Thyroid gland (tissue), 4 donors: ENCODE measurements at places on chromosomes 6 and 20. TPM values are rescaled to one million over a fixed set of nuclear protein-coding genes. Genes with fewer than 3 reads are reported as not detected.

GRCh38 chr6:80331974-80332373 lies 225.5 kb downstream of the BCKDHB start:
- H3K36me3 ChIP-seq: no peaks in the 10 kb centered on the region

Gene FAM83C
- not detected for total RNA-seq

Gene PDYN
- total RNA-seq: not detected

- H3K4me1 ChIP-seq: peaks cover 19% of the 10 kb centered on the region
- peaks cover 7% of the 10 kb centered on the region for H3K27me3 ChIP-seq
- H3K4me3 ChIP-seq: peak overlapping the region; percentile 4
- H3K27ac ChIP-seq: no peak overlapping the region
- DNase-seq: peak; percentile 35
These were observed 1.4 kb downstream of the MDGA1 start for GRCh38 chr6:37696220-37696840.

Gene LPIN3
- total RNA-seq: 53.5 TPM

DNA sequence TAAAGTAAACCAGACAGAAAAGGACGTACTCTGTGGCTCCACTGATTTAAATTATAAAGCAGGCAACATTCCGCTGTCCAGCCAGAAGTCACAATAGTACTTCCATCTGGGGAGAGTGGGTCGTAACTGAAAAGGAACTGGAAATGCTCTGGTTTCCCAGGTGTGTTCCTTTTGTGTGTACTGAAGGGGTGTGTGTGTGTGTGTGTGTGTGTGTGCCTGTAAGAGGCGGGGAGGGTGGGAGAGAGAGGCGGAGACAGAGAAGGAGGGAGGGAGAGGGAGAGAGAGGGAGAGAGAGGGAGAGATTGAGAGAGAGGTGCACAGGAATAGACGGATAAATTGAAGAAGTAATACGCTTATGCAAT lies 178.4 kb upstream of the ZNF184 start:
- H3K4me1 ChIP-seq: no peaks in the 10 kb centered on the region
- no peak overlapping the region for H3K27ac ChIP-seq
- no peak overlapping the region for H3K4me3 ChIP-seq
- no peaks in the 10 kb centered on the region for H3K36me3 ChIP-seq
- peaks cover 4% of the 10 kb centered on the region for H3K27me3 ChIP-seq

- H3K27me3 ChIP-seq: no peaks in the 10 kb centered on the region
- no peak for DNase-seq
- peaks cover under 1% of the 10 kb centered on the region for H3K4me1 ChIP-seq
- H3K27ac ChIP-seq: no peak overlapping the region
These were observed 15.8 kb downstream of the MAN1A1 start for GRCh38 chr6:119333707-119334295.

- no peak overlapping the region for H3K27ac ChIP-seq
- no peaks in the 10 kb centered on the region for H3K4me1 ChIP-seq
- H3K36me3 ChIP-seq: no peaks in the 10 kb centered on the region
- no peak for DNase-seq
- H3K27me3 ChIP-seq: no peaks in the 10 kb centered on the region
These were observed 1.5 kb downstream of the PTPRT start for GRCh38 chr20:43188234-43188653.

Gene ADGRG6
- 2.9 TPM for total RNA-seq

DNA sequence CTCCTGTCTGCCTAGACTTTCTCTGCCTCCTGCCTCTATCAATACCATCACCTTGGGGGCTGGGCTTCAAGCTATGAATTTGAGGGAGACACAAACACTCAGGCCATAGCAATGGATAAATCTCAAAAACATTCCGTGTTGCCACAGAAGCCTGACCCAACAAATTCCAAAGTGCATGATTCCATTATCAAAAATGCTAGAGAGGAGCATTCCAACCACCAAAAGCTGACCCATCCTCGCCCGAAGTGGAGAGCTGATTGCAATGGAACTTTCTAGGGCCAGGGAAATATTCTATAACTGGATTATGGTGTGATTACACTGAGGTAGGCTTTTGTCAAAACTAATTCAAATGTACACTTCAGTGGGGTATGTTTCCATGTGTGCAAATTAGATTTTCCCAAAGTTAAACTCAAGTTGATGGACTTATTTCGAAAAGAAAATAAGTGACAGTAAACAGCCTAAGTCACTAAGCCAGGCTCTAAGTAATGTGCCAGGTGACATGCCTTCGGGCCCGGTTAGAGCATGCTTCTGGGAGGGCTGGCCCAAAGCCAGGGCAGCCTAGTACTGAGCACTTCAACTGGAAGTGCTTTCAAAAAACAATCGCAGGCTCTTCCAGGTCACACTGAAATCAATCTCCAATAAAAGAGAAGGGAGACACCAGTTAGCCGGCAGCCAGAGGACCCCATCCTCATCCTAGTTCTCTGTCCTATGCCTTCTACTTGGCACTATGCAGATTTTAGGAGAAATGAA lies 142.3 kb downstream of the TBXT start:
- no peaks in the 10 kb centered on the region for H3K36me3 ChIP-seq
- peak overlapping the region; percentile 11 for H3K27ac ChIP-seq
- H3K4me1 ChIP-seq: no peaks in the 10 kb centered on the region
- H3K27me3 ChIP-seq: no peaks in the 10 kb centered on the region
- peak; percentile 87 for DNase-seq

Gene PKIB
- total RNA-seq: 1.7 TPM

DNA sequence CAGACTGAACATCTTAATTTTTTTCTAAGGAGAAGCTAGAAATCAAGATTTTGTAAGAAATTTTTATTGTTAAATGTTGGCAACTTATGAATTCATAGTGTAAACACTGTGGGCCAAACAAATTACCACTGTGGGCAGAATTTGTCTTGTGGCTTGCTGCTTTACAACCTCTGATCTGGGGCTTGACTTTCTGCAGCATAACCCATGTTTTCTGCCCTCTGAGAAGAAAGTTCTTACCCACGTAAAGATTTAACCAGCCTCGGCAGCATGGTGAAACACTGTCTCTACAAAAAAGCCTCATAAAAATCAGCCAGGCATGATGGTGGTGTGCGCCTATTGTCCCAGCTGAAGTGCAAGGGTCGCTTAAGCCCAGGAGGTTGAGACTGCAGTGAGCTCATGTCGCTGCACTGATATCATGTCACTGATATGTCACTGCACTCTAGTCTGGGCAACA lies 12.9 kb downstream of the ITCH start:
- DNase-seq: no peak
- H3K36me3 ChIP-seq: no peaks in the 10 kb centered on the region
- no peak overlapping the region for H3K27ac ChIP-seq
- no peak overlapping the region for H3K4me3 ChIP-seq
- H3K27me3 ChIP-seq: no peaks in the 10 kb centered on the region

Gene RAB32
- total RNA-seq: 8.6 TPM

Gene TMEM170B
- total RNA-seq: 6.6 TPM

- no peak overlapping the region for H3K4me3 ChIP-seq
- H3K27me3 ChIP-seq: no peaks in the 10 kb centered on the region
- H3K36me3 ChIP-seq: no peaks in the 10 kb centered on the region
- no peak overlapping the region for H3K27ac ChIP-seq
- H3K4me1 ChIP-seq: no peaks in the 10 kb centered on the region
These were observed 128.8 kb upstream of the GGTLC1 start for GRCh38 chr20:24117383-24117782.

GRCh38 chr20:15836634-15837033 lies 736.6 kb downstream of the KIF16B start:
- H3K4me1 ChIP-seq: no peaks in the 10 kb centered on the region

Gene SYNDIG1
- 8.7 TPM for total RNA-seq

Gene CST11
- total RNA-seq: not detected

DNA sequence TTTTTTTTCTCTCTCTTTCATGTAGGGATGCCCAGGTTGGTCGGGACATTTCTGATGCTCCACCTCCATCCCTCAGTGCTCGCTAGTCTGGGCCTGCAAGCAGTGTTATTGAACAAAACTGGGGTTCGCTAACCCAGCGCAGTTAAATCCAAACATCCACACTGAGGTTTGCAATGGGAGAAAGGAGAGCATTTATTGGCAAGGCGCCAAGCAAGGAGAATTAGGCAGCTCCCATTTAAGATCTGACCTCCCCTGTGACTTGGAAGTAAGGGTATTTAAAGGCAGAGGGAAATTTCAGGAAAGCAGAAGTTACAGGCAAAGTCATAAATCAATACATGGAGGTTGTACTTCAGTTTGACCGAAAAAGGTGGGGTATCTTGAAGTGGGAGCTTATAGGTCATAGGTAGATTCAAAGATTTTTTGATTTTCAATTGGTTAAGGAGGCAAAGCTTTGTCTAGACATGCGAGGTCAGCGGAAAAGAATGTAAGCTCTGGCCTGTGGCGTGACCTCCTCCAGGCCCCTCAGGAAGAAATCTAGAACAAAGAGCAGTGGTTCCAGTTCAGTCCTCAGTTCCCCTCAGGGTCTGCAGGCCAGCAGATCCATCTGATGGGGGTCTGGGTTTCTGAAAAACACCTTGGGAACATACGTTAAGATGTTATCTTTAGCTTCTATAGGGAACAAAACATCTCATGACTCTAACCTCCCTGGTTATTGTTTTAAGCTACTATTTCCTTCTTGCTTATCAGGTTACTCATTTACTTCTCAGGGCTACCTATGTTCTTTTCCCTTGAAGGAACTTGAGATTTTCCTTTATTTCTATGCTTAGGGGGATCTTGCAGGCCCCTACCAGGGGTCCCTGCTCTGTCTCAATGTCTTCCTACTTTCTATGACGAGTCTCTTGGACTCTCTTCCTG lies 66.0 kb upstream of the KIF16B start:
- no peaks in the 10 kb centered on the region for H3K27me3 ChIP-seq
- no peaks in the 10 kb centered on the region for H3K4me1 ChIP-seq
- DNase-seq: no peak
- no peak overlapping the region for H3K27ac ChIP-seq

- no peak for DNase-seq
- H3K27me3 ChIP-seq: no peaks in the 10 kb centered on the region
- no peak overlapping the region for H3K27ac ChIP-seq
- H3K4me3 ChIP-seq: no peak overlapping the region
These were observed 41.6 kb upstream of the ARMC2 start for GRCh38 chr6:108806665-108807064.

Gene BEND6
- 2.6 TPM for total RNA-seq

DNA sequence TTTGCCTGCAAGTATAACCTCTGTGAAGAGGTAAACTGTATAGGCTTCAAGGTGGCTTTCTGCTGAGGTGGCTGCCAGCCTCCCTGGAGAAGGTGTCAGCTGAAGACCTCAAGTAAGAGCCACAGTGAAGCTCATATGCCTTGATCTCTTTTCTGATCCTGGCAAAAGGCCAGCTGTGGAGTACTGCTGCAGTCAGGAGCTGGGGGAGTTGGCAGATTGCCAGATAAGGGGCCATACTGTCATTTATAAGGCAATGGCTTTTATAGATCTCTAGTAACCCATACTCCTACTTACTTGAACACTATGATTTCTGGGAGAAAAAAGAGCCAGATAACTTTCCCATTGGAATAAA lies 8.8 kb upstream of the CEP85L start:
- no peak overlapping the region for H3K4me3 ChIP-seq
- H3K36me3 ChIP-seq: no peaks in the 10 kb centered on the region
- H3K27ac ChIP-seq: no peak overlapping the region
- no peak for DNase-seq
- no peaks in the 10 kb centered on the region for H3K27me3 ChIP-seq

- H3K27me3 ChIP-seq: no peaks in the 10 kb centered on the region
- no peak for DNase-seq
- no peak overlapping the region for H3K27ac ChIP-seq
- no peak overlapping the region for H3K4me3 ChIP-seq
These were observed 10.9 kb downstream of the EMILIN3 start for GRCh38 chr20:41355598-41356203.

GRCh38 chr20:37880726-37881591 lies 22.0 kb upstream of the VSTM2L start:
- H3K27ac ChIP-seq: no peak overlapping the region
- no peaks in the 10 kb centered on the region for H3K4me1 ChIP-seq
- H3K4me3 ChIP-seq: no peak overlapping the region
- peak; percentile 41 for DNase-seq
- H3K27me3 ChIP-seq: no peaks in the 10 kb centered on the region

GRCh38 chr6:50936277-50936681 lies 117.6 kb downstream of the TFAP2B start:
- no peak overlapping the region for H3K27ac ChIP-seq
- H3K27me3 ChIP-seq: no peaks in the 10 kb centered on the region
- H3K4me3 ChIP-seq: no peak overlapping the region
- H3K4me1 ChIP-seq: no peaks in the 10 kb centered on the region

- no peak for DNase-seq
- H3K27me3 ChIP-seq: no peaks in the 10 kb centered on the region
- no peaks in the 10 kb centered on the region for H3K4me1 ChIP-seq
- H3K27ac ChIP-seq: no peak overlapping the region
- no peak overlapping the region for H3K4me3 ChIP-seq
- no peaks in the 10 kb centered on the region for H3K36me3 ChIP-seq
These were observed 398.0 kb downstream of the RNGTT start for GRCh38 chr6:88565409-88565811.

Gene RPS6KA2
- 64.9 TPM for total RNA-seq

DNA sequence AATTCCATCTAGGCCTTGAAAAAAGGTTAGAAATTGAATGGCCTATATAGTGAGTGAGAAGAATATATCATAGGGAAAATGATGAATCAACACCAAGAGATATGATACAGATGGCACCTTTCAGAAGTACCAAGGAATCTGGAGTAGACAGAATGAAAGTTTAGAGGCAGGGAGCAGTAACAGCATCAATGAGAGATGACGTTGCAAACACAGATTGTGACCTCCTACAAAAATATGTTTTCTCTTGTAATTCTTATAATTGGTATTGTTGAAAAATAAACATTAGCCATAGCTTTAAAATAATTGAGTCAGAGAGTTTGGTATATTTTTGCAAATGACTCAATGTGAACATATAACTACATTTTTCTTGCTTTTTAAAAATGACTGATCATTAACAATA lies 1223.1 kb upstream of the GJE1 start:
- H3K27ac ChIP-seq: no peak overlapping the region
- H3K36me3 ChIP-seq: no peaks in the 10 kb centered on the region
- no peaks in the 10 kb centered on the region for H3K4me1 ChIP-seq
- H3K27me3 ChIP-seq: no peaks in the 10 kb centered on the region

GRCh38 chr6:18390476-18390875 lies 3.3 kb downstream of the RNF144B start:
- H3K27me3 ChIP-seq: no peaks in the 10 kb centered on the region
- DNase-seq: no peak
- no peaks in the 10 kb centered on the region for H3K36me3 ChIP-seq
